A549 treated with Hydrocortisone at 1 μM for 4 hours (cell line): ENCODE measurements at places on chromosomes 3 and 15. TPM values are rescaled to one million over a fixed set of nuclear protein-coding genes. Genes with fewer than 3 reads are reported as not detected.

The RASL12 gene
- 0.07 to 0.16 TPM (median 0.15 TPM) in 5 replicates for total RNA-seq

The DCBLD2 gene
- total RNA-seq, result 190 to 301 TPM (median 238 TPM) in 5 replicates

The STT3B gene
- 58.8 to 86.5 TPM (median 73.3 TPM) in 5 replicates for total RNA-seq

The SLTM gene
- total RNA-seq, result 63.9 to 89.2 TPM (median 68.4 TPM) in 5 replicates

The AHSG gene
- total RNA-seq, result 0.09 to 0.13 TPM (median 0.12 TPM) in 4 of 5 replicates, not detected in the other

The RARB gene
- 5.6 to 13.6 TPM (median 9.5 TPM) in 5 replicates for total RNA-seq

The TGM5 gene
- total RNA-seq, result not detected in 5 replicates

The P2RY14 gene
- total RNA-seq, result not detected in 5 replicates

The SENP8 gene
- total RNA-seq, result 2.1 to 2.5 TPM (median 2.3 TPM) in 5 replicates

The ZPLD1 gene
- 0.06 TPM in 1 of 5 replicates, not detected in the others for total RNA-seq

The WDR72 gene
- 5.9 to 8.8 TPM (median 6.2 TPM) in 5 replicates for total RNA-seq

The EIF2A gene
- total RNA-seq, result 66.7 to 87.8 TPM (median 69.0 TPM) in 5 replicates

The LSMEM2 gene
- 0.07 to 0.10 TPM in 2 of 5 replicates, not detected in the others for total RNA-seq

The EPHA3 gene
- total RNA-seq, result not detected in 5 replicates

The MEX3B gene
- total RNA-seq, result 3.2 to 4.5 TPM (median 4.2 TPM) in 5 replicates

The ADGRG7 gene
- total RNA-seq, result not detected in 5 replicates

The CPNE4 gene
- total RNA-seq, result 4.9 to 9.1 TPM (median 5.8 TPM) in 5 replicates

The SPESP1 gene
- total RNA-seq, result not detected in 5 replicates

The BCL2A1 gene
- 9.5 to 12.8 TPM (median 10.3 TPM) in 5 replicates for total RNA-seq

The LPCAT4 gene
- total RNA-seq, result 50.2 to 65.1 TPM (median 59.4 TPM) in 5 replicates

The SH2D7 gene
- total RNA-seq, result not detected in 5 replicates

The TIMP4 gene
- 11.4 to 13.6 TPM (median 11.9 TPM) in 5 replicates for total RNA-seq

The TYRO3 gene
- total RNA-seq, result 16.6 to 18.4 TPM (median 16.8 TPM) in 5 replicates

The THBS1 gene
- 41.7 to 98.2 TPM (median 57.1 TPM) in 5 replicates for total RNA-seq

The PAK6 gene
- 0.17 to 0.45 TPM (median 0.29 TPM) in 5 replicates for total RNA-seq

The PLA1A gene
- total RNA-seq, result 0.25 to 0.51 TPM (median 0.43 TPM) in 5 replicates

The NOP10 gene
- 454 to 578 TPM (median 540 TPM) in 5 replicates for total RNA-seq

The ANKRD63 gene
- total RNA-seq, result 0.24 to 0.59 TPM (median 0.35 TPM) in 5 replicates
